SHP77 treated with DMSO at 0.1 percent for 48 hours (cell line): ENCODE measurements at places on chromosomes 2 and 18.
A peak's percentile ranks its signal among the peaks of the same experiment; 100 is the strongest.

DNA sequence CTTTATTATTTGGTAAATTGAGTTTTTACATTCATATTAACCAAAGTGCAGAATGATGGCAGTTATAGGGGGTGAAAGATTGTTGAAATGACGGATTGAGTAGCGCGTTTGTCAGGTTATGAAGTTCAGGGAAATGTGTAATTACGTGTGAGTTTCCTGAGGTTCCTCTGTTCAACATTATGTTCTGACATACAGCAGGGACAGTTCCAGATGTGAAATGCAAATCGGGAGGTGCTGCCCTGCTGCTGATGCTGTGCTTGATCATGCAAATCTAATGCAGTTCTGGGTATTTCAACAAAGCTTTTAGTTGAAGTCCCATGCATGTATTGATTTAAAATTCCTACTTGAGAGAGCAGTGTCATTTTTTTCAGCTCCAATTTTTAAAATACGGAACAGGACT is 57.9 kb downstream of the CDH7 start:
- DNase-seq, result no peak

DNA sequence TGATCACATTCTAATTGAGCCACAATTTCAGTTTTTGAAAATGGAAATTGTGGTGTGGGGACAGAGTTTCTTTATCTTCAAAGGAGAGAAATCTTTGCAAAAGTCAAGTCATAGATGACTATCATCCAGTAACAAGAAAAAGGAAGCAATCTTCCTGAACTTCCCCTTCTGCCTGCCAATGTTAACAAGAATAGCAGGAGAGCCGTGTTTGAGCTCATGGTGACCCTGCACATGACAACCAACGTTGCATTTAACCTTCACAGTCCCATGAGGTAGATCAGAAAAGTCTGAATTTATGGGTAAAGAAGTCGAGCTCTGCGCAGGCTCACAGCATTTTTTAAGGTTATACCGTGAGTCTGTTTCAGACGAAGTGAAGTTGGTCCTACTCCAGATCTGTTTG is 454.9 kb downstream of the LPIN1 start:
- no peak for DNase-seq

GRCh38 chr18:55405893-55406406 is 182.0 kb downstream of the TCF4 start:
- peak; percentile 88 for DNase-seq

GRCh38 chr18:49613641-49614151 is 51.8 kb downstream of the LIPG start:
- no peak for DNase-seq

DNA sequence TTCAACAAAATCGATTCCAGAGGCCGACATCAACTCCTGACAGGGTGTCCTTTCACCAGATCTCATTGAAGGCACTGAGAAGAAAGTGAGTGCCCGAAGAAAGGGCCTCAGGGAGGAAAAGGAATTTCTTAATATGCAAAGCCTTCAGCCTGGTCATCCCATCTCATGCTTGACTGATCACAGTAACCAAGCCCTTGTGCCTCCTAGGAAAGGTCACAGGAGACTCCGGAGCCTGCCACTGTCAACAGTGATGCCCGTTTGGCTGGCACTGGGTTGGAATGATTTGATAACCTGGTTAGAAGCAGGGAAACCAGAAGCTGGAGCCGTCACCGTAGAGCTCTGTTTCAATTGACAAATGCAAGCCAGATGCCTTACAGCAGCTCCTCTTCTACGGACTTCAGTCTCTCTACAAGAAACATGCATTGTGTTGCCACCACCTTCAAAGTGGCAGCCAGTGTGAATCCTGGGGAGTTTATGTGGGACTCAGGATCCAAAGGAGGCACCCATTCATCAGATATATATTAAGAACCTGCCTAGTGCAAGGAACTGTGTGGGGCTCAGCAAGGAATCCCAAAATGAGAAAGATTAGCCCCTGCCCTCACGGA is 24.6 kb downstream of the COX7A2L start:
- DNase-seq, result no peak

DNA sequence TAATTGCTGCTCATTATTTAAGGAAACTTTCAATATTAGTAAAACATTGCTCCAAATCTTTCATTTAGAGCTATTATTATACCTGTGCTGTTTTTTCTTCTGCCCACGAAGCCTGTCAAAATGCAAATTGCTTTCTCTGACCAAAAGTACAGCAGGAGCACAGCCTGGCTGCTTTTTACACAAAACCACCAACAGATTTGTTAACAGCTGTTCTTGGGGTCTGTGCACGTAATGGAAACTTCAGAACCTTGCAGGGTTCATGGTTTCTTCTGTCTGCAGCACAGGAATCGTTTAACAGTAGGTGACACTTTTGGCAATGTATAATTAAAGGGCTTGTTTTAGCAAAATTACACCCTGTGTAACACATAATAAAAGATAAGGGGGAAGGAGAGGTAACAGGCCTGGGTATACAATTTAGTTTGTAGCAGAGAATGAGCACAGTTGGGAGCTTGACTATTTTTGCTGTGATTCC is 447.3 kb downstream of the KCNJ3 start:
- DNase-seq, result peak; percentile 9

DNA sequence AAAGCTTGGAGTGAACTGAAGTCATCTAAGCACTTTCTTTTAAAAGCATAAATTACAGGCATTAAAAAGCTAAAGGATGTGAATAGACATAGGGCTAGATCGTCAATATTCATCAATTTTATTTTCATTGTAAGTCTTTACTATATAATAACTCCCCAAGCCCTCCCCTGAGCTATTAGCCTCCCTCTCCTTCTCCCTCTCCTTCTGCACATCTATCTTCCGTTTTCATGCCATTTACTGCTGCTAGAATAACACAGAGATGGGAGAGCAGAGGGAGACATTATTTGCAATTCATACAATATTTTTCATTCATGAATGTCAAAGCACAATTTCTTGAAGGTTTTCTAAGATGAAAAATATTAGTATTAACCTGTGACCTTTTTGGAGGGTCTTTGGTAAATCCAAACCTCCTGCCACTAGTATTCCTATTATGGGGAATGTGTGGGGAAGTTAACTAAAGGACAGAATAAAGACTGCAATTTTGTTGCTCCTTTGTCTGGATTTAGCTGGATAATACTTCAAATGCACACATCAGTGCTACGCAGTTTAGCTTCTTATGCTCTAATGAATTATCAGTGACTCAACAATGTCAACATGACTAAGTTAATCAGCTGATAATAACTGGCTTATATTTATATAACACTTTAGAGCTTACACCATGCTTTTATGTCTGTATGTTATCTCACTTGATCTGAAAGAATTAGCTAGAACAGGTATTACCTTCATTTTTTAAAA is 28.2 kb upstream of the MFF start:
- no peak for DNase-seq

GRCh38 chr2:136206613-136207012 is 88.7 kb upstream of the CXCR4 start:
- DNase-seq, result peak; percentile 56

GRCh38 chr2:238786792-238787490 is 60.9 kb upstream of the TWIST2 start:
- no peak for DNase-seq

DNA sequence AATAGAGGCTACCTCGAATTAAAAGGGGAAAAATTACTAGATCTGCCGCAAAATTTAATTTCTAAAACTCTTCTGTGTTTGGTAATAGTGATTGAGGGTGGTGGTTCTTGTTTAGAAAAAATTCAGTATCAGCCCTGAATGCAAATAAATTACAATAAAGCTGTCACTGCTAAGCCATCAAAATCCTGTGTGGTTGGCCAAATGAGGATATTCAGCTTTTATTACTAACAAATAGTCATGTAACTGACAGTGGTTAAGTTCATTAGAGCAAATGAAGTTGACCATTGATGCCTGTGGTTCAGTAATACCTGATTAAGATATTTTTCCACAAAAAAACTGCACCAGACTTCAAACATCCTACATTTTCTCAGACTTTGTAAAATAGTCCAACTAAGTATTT is 14.4 kb downstream of the PPP1CB start:
- DNase-seq, result no peak

DNA sequence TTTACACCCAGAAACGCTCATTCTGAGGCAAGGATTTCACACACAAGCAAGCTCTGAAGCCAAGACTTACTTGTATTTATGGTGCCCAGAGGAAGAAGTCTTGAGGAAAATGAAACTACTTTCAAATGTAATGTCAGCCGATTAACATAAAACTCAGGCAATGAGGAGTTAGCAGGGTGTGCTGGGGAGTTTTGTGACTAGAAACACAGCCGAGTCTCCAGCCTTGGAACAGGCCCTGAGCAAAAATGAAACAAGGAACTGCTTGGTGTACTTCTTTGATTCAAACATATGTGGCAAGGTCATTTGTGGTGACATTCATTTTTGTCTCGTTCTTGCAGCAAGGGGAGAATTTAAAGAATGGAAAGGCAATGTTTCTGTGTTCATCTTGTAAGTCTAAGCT is 4.5 kb downstream of the DYTN start:
- DNase-seq, result no peak

DNA sequence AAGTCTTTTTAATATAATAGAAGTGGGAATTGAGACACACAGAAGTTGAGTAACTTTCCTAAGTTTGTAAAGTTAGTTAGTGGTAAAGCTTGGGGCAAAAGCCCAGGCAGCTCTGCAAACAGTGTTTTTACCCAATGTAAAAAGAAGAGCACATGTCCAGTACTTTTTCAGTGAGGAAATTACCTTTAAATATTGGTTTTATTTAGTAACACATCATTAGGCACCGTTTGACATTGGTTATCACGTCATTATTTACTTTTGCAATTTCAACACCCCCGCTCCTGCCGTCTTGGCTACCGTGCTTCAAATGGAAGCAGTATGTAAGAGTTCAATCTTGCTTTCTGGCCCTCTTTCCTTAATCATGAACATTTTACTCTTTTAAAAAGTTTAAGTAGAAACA is 807.9 kb downstream of the EPHA4 start:
- no peak for DNase-seq

- DNase-seq, result no peak
Observed at GRCh38 chr2:145741636-145742035, 1221.7 kb upstream of the ZEB2 start.

DNA sequence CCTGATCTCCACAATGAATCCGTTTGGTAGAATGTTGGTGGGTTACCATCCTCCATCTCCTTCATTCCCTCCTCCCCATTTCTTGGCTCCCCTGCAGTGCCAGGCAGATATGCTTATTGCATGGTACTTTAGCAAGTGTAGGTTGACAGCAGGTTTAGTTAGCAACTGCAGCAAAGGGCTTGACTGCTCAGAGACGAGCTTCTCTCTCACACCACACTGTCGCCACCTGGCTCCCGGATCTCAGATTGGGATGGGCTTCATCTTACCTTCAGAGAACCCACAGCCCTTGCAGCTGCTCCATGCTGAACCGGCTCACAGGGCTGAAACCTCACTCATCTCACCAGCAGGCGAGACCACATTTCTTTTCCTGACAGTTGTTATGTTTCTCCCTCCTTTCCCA is 88.8 kb downstream of the VWA3B start:
- DNase-seq, result no peak

DNA sequence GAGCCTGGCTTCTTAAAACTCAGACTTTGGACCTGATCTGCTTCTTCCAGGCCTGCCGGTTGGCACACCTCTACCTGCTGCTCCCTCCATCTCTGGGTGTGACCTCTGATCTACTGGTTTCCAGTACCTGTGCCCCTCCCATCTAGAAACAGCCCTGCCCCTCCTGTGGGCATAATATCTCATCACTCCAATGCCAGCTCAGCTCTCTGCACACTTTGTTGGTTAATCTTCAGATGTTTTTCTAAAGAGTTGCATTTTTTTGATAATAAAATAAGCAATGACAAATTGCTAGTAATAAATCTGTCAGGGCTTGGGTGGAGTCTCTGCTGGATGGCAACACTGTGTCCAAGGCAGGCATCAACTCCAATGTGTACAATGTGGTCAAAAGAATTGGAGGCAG is 89.6 kb upstream of the PPP1CB start:
- DNase-seq, result no peak
